ENCODE measurements at places on chromosomes 16 and 17.
A peak's percentile ranks its signal among the peaks of the same experiment; 100 is the strongest.

DNA sequence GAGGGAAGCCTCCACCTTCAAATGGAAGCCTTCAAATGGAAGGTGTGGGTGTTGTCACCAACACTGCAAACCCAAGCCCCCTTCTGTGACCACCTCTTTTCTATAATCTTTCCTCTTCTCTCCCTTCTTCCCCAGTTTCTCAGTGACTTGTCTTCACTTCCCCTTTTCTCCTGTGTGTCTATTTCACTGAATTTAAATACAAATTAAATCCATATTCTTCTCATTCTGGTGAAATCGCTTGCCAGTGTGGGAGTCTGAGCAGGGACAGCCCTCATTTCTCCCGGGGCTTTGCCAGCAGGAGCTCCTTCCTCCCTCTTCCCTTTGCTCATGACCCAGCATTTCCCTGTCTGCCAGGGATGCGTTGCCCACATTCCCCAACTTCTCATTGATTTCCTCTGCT, 6.4 kb upstream of the ITGAX start:
- DNase-seq, result no peak

DNA sequence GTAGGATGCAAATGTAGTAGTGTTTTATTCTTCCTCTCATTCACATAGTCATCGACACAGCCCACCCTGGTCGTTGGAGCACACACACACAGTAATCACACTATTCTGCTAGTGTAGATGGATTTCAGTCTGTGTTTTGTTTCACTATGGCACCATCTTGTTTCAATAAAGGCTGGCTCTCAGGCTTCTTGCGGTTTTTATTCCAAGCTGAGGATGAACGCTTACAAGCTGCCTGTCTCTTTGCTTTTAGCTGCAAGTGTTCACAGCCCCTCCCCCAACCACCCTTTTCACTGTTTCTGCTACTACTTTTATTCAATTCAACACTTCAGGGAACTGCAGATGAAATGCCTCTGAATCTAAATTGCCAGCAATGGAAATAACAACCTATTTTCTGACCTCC, 140.9 kb upstream of the PMFBP1 start:
- DNase-seq, result no peak

GRCh38 chr16:87555647-87556046, 46.7 kb upstream of the JPH3 start:
- no peak for DNase-seq

GRCh38 chr17:34241062-34241461, 14.0 kb upstream of the CCL2 start:
- no peak for DNase-seq

DNA sequence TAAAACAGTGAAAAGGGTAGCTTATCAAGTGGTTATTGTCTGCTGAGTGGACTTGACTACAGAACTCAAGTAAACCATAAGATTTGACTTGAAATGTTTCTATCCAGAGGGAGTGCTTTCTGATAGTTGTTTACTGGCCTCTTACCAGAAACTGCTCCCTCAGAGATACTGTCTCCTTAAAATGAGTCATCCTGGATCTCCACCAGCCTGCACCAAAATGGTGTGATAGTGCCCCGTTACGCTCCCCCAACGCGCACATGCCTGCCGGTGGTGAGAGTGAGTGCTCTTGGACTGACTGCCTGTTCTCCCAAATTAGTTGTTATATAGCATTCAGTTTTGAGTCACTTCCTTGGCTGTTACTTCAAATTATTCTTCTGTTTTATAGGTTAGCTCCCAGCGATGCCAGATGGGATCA, 22.9 kb downstream of the PRCD start:
- DNase-seq, result peak; percentile 89

- DNase-seq, result no peak
Measured at GRCh38 chr16:51845586-51846305, 694.7 kb upstream of the SALL1 start.

GRCh38 chr17:6780886-6781285, 4.9 kb downstream of the FBXO39 start:
- DNase-seq, result no peak

Data from HS-5 (cell line).